ENCODE measurements at places on chromosomes 3 and 15. TPM values are rescaled to one million over a fixed set of nuclear protein-coding genes. Genes with fewer than 3 reads are reported as not detected.

The TF gene
- polyA plus RNA-seq = 5.9 TPM

- DNase-seq = peak; percentile 59
These were observed 13.7 kb downstream of the USP13 start for GRCh38 chr3:179666436-179667035.

The HAUS2 gene
- 23.1 TPM for polyA plus RNA-seq

- DNase-seq = no peak
These were observed 940.9 kb downstream of the OTOL1 start for GRCh38 chr3:162437480-162437879.
